HEK293T (cell line): ENCODE measurements at places on chromosomes 3 and 15.
A peak's percentile ranks its signal among the peaks of the same experiment; 100 is the strongest.

DNA sequence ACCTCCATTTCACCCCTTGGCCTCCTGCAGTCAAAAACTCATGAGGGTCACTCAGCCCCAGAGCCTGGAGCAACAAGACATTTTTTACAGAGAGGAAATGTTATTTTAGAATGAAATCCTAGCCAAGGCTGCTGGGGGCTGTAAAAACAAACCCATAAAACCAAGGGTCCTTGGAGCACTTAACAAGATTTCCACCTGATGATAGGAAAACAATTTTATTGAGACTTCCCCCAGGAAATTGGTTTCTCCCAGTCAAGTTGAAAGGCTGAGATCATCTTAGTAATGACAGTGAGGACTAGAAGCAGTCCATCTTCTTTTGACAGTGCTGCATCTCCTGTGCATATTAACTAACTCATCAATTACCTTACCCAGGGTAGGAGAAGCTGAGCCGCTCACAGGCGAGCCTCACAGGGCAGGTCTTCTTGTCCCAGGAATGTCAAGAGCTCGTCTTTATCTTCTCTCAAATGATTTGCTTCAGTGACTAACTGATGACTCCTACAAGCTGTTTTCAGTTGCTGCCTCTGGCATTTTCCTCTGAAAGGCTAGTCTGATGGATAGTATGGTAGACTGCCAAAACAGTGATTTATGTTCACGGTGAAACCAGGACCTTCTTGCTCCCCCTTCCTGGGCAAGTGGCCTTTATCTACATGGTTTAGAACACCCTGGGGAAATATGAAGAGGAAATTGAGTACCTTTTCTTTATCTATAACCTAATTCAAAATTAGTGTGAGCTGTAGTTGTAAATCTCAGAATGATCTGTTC is 34.6 kb upstream of the AEN start:
- DNase-seq, result peak; percentile 53

DNA sequence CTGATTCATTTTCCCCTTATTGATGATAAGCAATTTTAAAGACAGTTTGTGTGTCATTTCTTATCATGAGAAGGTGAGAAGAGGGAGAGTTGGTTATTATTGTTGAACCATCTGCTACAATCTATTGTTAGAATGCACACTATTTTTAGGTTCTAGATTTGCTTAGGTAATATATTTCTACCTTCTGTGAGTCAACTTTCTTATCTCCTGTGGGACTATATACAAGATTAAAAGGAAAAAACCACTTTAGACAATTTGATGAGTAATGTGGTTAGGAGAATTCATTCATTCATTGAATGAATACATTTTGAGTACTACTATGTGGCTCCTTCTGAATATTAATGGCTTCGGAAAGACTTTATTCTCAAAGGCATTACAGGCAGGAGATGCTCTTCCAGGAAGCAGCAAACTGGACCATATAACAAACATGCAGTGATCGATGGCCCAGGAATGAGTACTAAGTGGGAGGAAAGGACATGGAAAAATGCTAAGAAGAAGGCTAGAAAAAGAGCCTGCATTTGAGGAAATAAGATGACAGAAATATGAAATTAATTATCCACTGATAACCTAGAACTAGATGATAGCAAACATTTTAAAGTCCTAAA is 22.4 kb downstream of the SPTSSB start:
- DNase-seq, result no peak

GRCh38 chr15:49190586-49190985 is 20.5 kb downstream of the GALK2 start:
- no peak for DNase-seq

DNA sequence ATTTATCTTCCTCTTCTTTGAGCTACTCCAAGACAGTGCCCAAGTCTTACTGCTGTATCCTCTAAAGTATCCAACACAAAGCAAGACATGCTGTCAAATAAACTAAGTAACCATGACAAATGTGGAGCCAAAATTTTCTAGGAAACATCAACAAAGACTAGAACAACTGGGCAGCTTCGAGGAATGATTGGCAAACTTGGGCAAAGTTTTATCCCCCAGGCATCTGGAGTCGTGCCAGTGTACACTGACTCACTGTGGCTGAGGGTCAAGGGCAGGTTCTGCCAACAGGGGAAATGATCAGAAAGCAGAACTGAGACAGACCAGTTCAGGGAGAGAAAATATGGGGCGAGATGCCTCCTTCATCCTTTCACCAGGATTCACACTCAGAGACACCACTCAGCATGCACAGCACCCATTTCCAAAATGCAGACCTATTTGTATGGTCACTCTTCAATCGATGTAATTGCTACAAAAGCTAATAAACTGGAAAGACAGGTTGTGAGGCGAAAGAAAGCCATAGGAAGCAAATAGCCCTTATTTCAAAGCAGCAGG is 65.8 kb downstream of the MB21D2 start:
- DNase-seq, result no peak

DNA sequence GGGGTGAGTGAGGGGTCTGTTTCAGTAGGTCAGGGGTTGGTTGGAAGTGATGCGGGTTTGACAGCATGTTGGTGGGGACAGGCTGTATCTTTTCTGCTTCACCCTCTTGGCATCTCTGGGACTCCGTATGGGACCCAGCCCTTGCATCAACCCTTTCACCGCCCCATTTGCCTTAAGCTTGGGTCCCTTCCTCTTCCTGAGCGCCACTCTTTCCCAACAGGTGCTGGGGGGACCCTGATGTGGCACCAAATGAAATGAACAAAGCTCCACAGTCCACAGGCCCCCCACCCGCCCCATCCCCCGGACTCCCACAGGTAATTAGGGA is 1.1 kb downstream of the EIF4G1 start:
- DNase-seq, result no peak

- no peak for DNase-seq
These were observed 12.1 kb downstream of the SETD2 start for GRCh38 chr3:47151836-47152235.

GRCh38 chr15:39574427-39574826 is 6.5 kb upstream of the THBS1 start:
- DNase-seq, result no peak

DNA sequence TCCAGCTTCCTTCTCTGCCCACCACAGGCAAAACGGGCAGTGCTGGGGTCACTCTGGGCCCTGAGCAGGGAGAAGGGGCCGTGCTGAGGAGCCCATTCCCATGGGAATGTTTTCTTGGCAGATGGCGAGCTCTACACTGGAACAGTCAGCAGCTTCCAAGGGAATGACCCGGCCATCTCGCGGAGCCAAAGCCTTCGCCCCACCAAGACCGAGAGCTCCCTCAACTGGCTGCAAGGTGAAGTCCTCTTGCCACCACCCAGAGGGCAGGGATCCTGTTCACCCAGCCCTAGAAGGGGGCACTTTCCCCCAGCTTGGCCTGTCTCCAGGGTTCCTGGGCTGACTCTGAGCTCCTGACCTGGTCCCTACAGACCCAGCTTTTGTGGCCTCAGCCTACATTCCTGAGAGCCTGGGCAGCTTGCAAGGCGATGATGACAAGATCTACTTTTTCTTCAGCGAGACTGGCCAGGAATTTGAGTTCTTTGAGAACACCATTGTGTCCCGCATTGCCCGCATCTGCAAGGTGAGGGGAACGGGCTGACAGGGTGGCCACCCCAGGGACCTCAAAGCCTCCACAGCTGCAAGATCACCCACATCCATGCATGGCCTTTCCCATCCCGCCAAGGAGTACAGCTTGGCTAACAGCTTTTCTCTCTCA is 12.4 kb downstream of the CIB1 start:
- DNase-seq, result peak; percentile 87

DNA sequence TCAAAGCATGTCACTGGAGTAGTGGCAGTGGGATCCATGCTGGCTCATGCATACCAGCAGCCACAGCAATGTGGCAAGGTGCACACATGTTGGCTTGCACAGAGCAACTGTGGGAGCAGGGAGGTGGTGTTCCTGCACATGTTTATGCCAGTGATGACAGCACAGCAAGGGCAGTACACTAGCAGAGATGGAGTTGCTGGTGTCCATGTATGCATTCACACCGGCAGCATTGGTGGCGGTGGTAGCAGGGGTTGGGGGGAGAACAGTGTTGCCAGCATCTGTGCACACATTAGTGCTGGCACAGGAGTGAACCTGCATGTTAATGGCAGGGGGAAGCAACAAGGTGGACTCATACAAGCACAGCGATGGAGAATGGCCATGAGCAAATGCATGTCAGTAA is 202.0 kb upstream of the KCNMB2 start:
- DNase-seq, result no peak

DNA sequence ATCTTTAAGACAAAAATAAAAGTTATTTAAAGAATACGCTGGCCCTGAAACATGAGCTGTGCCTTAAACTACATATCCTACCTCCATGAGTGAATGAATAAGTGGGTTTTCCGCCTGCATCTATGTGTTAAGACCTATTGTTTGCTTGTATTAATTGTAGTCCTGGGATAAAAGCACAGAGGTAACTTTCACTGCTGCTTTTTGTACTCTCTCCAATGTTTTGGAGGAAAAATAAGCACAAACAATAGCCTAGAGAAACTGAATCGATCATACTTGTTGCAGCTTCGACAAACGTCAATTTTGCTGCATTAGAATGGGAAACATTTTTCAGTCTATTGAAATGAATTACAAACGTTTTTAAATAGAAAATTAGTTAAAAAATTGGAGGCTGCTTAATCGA is 1.3 kb upstream of the CTNNB1 start:
- no peak for DNase-seq

- peak; percentile 12 for DNase-seq
These were observed 40.3 kb downstream of the USP50 start for GRCh38 chr15:50506121-50506520.

- DNase-seq, result no peak
These were observed 138.5 kb downstream of the ARPP21 start for GRCh38 chr3:35777563-35778554.

DNA sequence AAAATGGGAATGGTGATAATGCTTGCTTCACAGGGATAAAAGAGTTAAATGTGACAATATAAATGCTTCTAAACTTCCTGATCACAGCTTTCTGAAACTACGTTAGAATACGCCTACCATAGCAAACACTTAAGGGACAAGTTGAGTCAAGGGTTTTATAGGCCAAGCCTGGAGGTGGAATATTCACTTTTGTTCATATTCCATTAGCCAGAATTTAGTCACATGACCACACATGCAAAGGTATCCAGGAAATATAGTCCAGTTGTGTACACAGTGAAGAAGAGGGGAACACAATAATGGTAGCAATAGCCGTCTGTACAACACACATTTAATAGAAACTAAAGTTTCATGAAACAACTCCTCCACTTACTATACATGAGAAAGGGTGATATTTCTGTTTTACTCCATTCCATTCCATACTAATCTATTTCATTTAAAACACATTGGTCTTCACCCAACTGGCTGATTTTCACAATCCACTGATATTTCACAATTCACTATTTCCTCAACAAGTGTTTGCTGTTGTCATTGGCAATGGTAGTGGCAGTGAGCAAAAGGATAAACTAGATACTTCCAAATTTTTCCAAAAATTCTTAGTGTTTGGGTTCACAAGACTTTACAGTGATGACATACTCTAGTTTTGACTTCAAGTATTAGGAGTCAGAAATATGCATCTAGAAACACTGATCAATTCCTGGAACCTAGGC is 270.9 kb downstream of the ERC2 start:
- no peak for DNase-seq
